ENCODE measurements at places on chromosomes 2 and 18. TPM values are rescaled to one million over a fixed set of nuclear protein-coding genes. Genes with fewer than 3 reads are reported as not detected.

DNA sequence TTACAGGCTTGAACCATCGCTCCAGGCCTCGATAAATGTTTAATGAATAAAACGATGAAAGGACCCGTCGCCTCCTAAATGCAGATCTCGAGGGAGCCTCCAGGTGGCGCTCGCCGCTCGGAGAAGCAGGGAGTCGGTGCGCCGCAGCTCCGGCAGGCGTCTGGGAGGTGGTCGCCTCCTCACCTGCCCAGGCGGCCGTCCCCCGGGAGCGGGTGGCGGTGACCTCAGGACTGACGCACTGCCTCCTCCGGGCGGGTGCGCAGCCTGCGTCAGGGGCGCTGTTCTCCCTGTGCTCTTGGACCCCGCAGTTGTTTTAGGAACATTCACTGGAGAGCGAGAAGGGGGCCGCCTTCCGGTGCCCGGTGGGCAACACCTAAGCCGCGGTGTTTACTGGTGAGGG lies 38.6 kb upstream of the POLE4 start:
- peak; percentile 24 for DNase-seq

DNA sequence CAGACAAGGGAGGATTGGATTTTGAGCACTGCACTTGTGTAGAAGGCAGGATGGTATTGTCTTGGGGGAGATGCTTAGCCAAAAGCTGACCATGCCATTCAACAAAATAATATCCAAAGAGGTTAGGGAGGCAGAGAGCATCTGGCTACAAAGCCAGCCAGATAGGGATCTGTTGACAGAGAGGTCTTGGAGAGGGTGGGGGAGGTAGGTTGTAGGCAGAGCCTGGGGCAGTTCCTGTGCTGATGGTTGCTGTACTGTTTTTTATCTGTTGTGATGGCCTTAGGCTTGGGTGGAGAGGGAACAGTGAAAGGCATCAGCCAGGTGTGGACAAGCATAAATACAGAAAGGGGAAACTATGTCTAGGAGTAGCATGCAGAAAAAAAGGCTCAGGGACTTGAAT lies 100.9 kb downstream of the AQP4 start:
- no peak for DNase-seq

GRCh38 chr18:37574113-37574512 lies 8.5 kb upstream of the CELF4 start:
- DNase-seq: peak; percentile 2

DNA sequence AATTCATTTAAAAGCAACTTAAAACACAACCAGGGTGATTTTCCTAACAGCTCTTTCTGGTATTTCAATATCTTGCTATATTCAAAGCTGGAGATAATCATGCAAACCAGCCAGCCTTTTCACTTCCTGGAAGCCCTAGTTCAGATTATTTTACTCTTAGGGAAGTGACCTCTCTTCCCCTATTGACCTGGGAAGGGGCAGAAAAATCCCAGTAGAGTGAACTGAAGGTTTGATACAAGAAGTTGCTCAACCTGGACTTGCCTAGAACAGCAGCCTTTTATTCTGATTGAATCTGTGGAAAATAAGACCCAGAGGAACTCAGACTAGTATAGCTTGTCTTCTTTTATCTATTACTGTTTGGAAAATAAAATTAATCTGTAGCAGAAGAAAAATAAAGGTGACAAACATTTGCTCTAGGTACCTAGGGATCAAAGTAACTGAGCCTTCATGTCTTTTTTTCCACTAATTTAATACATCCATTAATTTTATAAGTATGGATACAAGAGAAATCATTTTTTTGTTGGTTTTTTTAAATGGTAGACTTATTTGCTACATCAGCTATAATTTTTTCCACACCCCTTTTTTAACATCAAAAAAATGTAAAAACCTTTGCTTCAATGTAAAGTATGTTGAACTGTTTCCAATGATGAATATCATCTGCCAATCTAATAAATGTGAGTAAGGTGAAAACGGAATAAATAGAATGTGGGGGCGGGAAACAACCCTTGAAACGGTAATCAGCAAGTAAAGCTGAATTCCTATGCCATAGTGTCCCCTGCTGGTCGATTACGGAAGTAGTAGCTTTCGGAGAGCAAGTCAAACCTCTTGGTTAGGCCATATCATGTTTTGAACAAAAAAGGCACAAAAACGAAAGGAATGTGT lies 629.9 kb downstream of the NRXN1 start:
- DNase-seq: peak; percentile 2

DNA sequence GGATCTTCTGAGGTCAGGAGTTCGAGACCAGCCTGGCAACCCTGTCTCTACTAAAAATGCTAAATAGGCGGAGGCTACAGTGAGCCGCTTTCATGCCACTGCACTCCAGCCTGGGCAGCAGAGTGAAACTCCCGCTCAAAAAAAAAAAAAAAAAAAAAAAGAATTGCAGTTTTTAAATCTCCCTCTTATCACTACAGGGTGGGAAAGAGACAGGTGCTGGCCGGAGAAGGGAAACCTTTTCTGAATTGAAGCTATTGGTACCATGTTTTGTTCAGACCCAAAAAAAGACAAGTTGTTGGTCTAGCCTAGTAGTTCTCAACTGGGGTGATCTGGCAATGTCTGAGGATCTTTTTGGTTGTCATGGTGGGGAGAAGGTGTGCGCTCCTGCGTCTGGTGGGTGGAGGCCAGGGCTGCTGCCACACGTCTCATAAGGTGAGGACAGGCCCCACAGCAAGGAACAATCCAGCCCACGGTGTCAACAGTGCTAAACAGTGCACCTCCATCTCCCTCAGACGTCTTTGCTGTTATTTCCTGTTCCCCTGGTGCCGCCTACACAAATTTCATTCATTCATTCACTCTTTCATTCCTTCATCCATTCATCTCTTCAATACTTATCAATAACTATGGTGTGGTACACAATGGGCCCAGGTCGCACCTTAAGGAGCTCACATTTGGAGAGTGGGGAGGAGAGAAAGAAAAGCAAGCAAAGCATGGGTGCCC lies 28.8 kb upstream of the ODC1 start:
- DNase-seq: no peak

DNA sequence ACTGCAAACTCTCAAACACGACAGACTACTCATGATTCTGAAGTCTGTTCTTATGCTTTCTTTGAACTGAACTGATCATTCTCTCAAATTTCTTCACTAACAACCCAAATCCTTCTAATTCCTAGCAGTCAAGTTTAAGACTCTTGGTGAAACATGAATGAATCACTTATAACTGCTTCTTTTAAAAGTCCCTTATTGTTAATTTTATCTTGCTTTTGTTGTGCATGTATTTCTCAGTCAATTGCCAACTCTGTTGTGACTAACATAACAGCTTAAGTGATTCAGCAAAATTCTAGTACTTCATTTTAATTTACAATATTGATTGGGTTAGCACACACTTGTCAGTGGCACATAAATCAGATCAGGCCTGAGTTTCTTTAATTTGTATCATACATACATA lies 357.0 kb upstream of the FSIP2 start:
- peak; percentile 34 for DNase-seq

- peak; percentile 69 for DNase-seq
These were observed 112.2 kb downstream of the MAP4K4 start for GRCh38 chr2:101809698-101810097.

DNA sequence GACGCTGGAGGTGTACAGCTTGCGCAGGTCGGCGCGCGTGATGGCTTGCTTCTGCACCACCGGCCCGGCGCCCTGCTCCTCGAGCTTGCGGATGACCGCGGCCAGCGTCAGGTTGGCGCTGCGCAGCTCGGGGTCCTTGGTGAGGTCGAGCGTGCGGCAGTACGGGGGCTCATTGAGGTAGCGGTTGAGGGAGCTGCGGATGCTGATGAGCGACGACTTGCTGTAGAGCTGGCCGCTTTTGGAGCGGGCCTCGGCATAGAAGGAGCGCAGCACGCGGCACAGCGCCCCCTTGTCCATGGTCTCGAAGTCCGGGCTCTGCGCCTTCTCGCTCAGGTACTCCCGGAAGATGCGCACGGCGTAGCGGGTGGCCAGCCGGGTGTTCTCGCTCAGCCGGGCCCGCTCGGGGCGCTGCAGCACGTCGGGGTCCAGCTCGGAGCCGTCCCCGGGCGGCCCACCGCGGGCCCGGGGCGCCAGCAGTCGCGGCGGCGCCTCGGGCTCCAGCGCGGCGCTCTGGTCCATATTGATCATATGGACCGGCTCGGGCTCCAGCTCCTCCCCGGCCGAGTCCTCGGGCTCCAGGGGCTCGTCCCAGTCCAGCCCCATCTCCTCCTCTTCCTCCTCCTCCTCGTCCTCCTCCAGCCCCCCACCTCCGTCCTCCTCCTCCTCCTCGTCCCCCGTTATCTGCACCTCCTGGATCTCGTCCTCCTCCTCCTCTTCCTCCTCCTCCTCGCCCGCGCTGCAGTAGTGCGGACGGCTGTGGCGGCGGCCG lies 523 bp downstream of the KCTD1 start:
- DNase-seq: no peak

DNA sequence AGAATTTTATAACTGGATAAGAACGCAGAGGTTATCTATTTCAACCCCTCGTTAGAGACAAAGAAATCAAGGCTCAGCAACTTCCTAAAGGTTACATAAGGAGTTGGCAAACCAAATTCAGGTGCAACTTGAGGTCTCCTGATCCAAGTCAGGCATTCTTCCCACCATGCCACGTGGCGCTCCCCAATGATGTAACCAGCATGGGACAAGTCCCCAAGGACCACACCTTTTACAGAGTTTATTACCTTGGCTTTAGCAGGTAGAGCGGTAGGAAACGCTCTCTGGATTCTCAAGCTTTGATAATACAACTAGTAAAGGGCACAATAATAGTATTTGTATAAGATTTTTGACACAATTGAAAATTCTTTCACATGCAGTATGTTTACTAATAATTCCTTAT lies 26.7 kb upstream of the MBOAT2 start:
- no peak for DNase-seq

GRCh38 chr2:216918088-216918680 lies 58.3 kb upstream of the TNP1 start:
- DNase-seq: peak; percentile 86

- DNase-seq: peak; percentile 41
These were observed 58.6 kb upstream of the SLC25A52 start for GRCh38 chr18:31819106-31819924.

GRCh38 chr2:181723731-181724130 lies 43.4 kb upstream of the NEUROD1 start:
- no peak for DNase-seq

GRCh38 chr18:51068105-51068504 lies 38.1 kb downstream of the SMAD4 start:
- DNase-seq: peak; percentile 59

GRCh38 chr2:147511491-147511948 lies 333.3 kb upstream of the ACVR2A start:
- DNase-seq: peak; percentile 82

DNA sequence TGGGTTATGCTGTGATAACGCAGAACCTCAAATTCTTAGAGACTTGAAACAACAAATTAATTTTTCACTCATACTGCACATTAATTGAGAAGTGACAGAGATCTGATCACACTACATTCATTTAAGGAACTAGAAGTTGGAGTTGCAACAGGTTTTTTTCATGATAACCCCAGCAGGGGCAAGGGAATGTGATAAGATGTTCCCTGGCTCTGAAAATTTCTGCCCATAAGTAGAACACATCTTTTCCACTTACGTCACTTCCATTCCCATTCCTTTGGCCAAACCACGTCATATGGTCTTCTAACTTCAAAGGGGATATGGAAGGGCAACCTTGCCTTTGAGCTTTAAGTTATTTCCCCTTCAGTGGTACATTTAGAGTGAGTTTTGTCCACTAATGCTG lies 29.7 kb upstream of the PSME4 start:
- DNase-seq: no peak

CFLAR gene
- total RNA-seq: 47.7 TPM

ATF2 gene
- total RNA-seq: 35.5 TPM

MRO gene
- not detected for total RNA-seq

CIB4 gene
- not detected for total RNA-seq

IL1RN gene
- total RNA-seq: not detected

CNRIP1 gene
- total RNA-seq: 36.4 TPM

CABYR gene
- total RNA-seq: 0.64 TPM

DTNA gene
- total RNA-seq: 7.1 TPM

CHRNA1 gene
- 541 TPM for total RNA-seq

CEBPZ gene
- 45.4 TPM for total RNA-seq

CFAP210 gene
- not detected for total RNA-seq

EML6 gene
- total RNA-seq: 0.34 TPM

TMEM198 gene
- total RNA-seq: 4.2 TPM

Data from LHCN-M2 (cell line).